ENCODE measurements at places on chromosomes 6 and 20.

GRCh38 chr6:155200012-155200411, 63.8 kb upstream of the CLDN20 start:
- peak; percentile 26 for DNase-seq

DNA sequence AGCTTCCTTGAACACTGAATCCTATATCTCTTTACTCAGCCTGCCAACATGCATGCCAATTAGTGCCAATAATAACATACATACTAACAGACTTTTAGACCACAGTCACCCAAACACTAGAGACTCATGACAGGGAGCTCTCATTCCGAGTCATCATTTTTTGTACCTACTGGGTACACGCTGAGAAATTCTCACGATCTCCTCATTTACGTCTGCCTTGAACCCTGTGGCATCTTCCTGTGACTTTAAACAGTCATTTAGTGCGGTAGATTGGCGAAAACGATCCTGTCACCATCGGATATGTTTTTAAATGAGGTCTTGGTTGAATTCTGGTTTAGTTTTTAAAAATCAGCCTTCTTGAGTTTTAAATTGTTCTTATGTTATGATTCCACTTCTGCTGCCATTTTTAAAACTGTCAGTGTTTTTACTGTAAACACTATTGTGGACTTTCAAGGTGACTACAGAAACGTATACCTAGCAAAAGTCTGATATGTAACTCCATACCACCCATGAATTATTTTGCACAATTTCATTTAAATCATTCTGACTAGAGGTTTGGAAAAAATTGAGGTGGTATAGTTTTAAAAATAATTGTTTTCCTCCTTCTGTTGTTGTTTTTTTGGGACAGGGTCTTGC, 275.4 kb downstream of the TSHZ2 start:
- no peak for DNase-seq

GRCh38 chr6:29847871-29848630, 20.4 kb downstream of the HLA-G start:
- peak; percentile 89 for DNase-seq

- DNase-seq: no peak
These were observed 98.1 kb downstream of the FAM120B start for GRCh38 chr6:170404697-170405096.

- peak; percentile 81 for DNase-seq
These were observed 153.6 kb downstream of the CD83 start for GRCh38 chr6:14270925-14271788.

DNA sequence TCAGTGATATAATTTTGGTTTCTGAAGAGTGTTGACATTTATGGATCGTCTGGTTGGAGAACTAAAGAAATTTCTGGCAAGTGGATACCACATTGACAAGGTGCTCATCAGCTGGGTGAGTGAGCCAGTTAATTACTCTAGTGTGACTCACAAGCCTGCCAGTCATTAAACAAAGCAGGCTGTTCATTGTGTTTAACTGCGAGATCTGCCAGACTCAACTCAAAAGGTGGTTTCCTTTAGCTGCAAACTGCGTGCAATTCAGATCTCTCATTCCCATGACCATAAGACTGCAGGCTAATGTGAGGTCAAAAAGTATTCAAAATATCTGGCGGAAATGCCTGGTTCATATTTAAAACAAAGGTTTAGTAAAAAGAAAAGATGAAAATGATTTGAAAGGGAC, 32.5 kb upstream of the IYD start:
- DNase-seq: no peak

DNA sequence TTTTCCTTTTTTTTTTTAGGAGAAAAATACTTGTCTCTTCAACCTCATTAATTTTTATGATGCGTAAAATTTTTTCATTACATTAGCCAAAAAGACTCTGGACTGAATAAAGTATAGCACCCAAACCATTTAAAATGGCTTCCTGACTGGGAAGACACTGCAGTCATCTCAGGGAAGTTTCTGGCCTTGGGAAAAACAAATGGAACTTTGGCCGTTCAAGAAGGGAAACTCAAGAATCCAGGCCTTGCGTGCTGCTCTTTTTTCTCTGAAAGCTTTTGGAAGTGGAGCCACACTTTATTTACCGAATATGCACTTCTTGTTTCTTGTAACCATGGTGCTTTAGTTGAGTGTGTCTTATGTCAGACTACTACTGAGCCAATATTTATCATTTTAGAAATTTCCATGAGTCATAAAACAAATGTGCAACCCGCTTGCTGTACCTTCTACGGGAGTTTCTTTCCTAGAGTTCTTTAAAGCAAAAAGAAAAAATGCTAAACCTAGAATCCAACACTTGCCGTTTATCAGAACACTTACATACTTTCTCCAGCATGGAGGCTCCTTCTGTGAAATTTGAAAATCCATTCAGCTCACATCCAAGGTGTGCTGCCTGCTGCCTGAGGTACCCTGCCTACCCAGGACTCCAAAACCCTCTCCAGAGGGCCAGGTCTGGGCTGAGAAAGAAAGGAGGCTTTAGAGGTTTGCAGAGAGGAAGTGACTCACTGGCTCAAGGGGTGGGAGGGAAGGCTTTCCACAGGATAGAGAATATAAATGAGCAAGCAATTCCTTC, 11.5 kb upstream of the DSTN start:
- DNase-seq: peak; percentile 72

DNA sequence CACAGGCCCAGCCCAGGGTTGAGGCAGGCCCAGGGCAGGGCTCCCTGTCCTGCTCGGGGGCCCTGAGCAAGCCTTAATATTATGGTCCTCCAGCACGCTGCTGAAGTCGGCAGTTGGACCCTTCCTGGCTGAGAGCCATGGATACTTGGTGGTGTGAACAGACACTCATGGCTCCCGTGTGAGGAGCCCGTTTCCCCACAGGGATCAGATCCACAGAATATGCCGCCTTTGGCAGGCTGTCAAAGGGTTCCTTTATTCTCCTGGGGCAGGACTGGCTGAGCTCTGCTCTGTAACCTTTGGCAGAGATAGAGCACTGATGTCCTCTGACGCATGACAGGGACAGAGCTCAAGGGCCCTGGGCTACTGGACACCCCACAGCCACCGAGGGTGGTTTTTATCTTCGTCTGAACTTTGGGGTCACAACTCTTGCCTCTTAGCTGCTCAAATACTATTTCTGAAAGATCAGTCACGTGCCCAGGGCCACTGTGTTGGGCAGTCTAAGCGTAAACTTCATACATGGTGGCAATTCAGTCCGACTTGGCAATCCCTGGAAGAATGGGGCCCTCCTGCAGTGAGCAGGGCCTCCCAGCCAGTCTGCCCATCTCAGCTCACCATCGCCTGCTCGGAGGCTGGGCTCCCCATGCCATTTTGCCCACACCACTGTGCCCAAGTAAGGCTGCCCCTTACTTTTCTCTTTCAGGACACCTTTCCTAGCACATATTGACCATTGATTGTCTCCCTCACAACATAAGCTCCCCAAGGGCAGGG, 49.1 kb downstream of the TTI1 start:
- no peak for DNase-seq

DNA sequence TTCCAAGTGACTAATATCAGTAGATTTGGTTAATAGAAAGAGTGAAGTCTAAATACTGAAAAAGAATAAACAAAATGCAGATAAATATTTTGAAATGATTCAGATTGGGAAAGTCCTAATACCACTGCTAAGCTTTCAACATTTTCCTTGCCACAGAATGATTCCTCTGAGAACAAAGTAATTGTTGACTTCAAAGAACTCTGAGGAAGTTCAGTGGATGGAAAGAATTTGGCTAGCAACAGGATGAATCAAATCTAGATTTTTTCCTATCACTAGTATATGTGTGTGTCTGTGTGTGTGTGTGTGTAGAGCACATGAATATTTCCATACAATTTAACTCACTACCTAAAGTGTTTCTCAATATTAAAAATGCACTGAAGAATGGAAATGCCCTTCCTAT, 107.9 kb upstream of the PREP start:
- DNase-seq: no peak

GRCh38 chr6:89411145-89412070, 665 bp downstream of the RRAGD start:
- peak; percentile 60 for DNase-seq
